Muscle of back (tissue), 13 donors: ENCODE measurements at places on chromosomes 13 and 19. TPM values are rescaled to one million over a fixed set of nuclear protein-coding genes. Genes with fewer than 3 reads are reported as not detected.
A peak's percentile ranks its signal among the peaks of the same experiment; 100 is the strongest.

The ZNF296 gene
- 1.0 TPM for polyA plus RNA-seq

The DCLK1 gene
- polyA plus RNA-seq, result 83.3 TPM

The WDR87 gene
- 0.18 TPM for polyA plus RNA-seq

The SOX1 gene
- polyA plus RNA-seq, result 0.08 TPM

The UBL5 gene
- polyA plus RNA-seq, result 213 TPM

The ABHD8 gene
- polyA plus RNA-seq, result 5.5 TPM

The ADGRE3 gene
- not detected for polyA plus RNA-seq

The RETN gene
- 1.9 TPM for polyA plus RNA-seq

The DYRK1B gene
- polyA plus RNA-seq, result 42.0 TPM

The SIAH3 gene
- 0.07 TPM for polyA plus RNA-seq

The KLK10 gene
- not detected for polyA plus RNA-seq

The SULT2A1 gene
- not detected for polyA plus RNA-seq

The HIF3A gene
- polyA plus RNA-seq, result 274 TPM

DNA sequence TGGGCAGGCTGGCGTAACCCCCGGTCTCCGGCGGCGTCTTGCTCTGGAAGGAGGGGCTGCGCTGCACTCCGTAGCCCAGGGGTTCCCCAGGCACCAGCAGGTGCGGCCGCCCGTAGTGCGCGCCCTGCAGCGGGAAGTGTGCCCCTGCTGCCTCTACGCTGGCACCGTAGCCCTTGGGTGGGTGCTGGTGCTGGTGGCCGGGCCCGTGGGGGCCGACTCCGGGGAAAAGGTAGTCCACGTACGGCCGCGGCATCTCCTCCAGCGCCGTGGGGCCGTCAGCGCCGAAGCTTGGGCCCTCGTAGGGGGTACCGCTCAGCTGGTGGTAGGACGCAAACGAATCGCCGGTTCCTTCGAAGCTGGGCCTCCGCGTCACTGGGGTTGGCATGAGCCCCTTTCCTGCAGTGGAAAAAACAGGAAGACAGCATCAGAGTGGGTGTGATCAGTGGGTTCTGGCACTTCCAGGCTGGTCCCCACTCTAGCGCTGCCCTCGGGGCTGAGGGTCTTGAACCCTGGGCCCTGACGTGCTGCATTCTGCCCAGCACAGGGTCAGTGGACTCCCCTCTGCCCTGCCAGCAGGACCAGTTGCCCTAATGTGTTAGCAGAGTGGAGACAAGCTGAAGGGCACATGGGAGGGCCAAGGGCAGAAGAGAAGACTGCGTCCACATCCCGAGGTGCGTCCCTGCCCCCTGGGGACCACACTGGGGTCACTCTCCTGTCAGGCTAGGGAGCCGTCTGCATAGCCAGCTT lies 72.3 kb downstream of the LATS2 start:
- no peak for DNase-seq

DNA sequence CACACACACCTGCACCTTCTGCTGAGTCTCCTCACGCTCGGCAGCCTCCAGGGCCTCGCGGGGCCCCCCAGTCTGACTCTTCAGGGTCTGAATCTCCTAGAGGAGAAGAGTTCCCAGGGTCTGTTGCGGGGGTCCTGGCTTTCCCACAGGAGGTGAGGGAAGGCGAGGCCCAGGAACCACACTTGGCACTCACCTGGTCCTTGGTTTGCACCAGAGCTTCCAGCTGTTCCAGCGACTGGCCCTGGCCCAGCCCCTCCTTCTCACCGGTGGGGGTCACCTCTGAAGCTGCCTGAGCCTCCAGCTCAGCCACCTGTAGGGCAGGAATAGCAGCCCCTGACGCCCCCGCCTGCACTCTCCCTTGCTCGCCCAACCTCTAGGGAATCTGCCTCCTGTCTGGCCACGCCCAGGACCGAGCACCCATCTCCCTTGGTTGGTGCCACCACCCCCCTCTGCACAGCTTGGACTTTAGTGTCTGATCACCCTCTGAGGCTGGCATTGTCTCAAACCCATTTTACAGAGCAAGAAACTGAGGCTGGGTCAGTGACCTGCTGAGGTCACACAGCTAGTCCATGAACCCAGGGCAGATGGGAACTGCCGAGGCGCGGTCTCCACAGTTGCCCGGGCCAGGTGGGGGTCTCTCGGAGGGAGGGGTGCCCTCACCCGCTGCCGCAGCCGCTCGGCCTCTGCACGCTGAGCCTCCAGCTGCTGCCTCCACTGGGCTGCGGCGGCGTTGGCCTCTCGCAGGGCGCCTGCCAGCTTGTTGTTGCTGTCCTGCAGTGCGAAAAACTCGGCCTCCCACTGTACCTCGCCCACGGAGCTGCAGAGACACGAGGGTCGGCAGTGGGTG lies 9.5 kb downstream of the HOMER3 start:
- no peak for DNase-seq

GRCh38 chr13:54165581-54166215 lies 1137.1 kb downstream of the OLFM4 start:
- DNase-seq, result no peak

- no peak for DNase-seq
Observed at GRCh38 chr19:41411968-41412265, 14.3 kb downstream of the BCKDHA start.

GRCh38 chr19:28307487-28307886 lies 905.5 kb downstream of the UQCRFS1 start:
- DNase-seq, result no peak

DNA sequence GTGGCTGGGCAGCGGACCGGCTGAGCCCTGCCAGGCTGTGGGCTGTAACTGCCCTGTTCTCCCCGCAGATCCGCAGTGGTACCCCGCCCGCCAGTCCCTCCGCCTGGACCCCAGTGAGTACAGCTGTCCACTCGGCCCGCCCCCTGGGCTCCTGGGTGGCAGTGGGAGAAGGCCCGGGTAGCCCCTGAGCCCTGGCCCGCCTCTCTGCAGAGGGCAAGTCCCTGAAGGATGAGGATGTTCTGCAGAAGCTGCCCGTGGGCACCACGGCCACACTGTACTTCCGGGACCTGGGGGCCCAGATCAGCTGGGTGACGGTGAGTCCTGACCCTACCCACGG lies 8.3 kb downstream of the NDUFB7 start:
- DNase-seq, result no peak

DNA sequence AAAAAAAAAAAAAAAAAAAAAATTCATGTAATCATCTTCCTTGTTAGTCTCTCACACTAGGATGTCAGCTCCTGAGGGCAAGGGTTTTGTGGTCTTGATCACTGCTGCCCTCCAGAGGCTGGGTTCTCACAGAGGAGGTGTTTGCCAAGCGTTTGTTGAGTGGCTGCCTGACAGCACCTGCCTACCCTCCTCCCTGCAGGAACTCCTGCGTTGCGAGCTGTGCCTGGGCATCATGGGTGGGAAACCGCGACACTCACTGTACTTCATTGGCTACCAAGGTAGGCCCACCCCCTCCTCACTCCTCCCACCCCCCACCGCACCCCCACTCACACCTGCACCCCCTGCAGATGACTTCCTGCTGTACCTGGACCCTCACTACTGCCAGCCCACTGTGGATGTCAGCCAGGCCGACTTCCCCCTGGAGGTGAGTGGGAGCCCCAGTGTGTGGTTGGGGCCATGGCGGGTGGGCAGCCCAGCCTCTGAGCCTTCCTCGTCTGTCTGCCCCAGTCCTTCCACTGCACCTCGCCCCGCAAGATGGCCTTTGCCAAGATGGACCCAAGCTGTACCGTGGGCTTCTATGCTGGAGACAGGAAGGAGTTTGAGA lies 8.1 kb downstream of the ATG4D start:
- no peak for DNase-seq

DNA sequence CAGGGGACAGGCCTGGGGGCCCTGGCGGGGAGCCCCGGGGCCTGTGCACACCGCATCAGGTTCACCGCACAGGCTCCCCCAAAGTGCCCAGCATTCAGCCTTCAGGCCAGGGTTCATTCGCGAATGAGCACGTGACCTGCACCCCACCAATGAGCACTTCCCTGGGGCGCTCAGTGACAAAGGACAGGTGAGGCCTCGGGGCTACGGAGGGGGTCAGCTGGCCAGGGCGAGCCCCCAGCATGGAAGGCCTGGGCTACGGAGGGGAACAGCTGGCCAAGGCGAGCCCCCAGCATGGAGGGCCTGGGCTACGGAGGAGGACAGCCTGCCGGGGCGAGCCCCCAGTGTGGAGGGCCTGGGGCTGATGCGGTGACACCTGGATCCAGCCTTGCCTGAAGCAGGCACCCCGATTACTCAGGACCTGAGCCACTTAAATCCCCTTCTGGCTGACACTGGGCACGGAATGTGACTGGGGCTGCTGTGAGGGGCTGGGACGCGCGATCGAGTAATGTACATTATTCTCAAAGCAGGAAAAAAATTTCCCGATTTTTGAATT lies 23.1 kb downstream of the TCF3 start:
- no peak for DNase-seq

- no peak for DNase-seq
Observed at GRCh38 chr19:5695649-5696195, 5.6 kb downstream of the RPL36 start.

DNA sequence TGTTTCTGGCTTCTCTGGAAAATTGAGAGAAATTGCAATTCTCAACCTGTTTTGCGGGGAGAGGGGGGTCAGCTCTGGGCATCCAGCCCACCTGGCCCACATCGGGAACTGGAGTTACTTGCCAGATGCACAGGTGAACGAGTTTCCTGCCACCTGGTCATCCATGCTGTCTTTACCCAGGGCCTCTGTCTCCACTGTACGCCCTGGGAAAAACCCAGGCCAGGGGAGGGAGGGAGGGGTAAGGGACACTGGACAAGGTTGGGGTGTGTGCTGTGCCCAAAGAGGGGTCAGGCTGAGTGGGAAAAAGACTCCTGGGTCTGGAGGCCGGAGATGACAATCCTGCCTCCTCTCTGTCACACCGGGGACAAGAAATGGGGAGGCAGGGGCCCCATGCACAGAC lies 307.6 kb downstream of the ZNF536 start:
- DNase-seq, result no peak

- no peak for DNase-seq
Observed at GRCh38 chr19:51600940-51601580, 29.1 kb downstream of the SIGLEC5 start.

- DNase-seq, result peak; percentile 53
Observed at GRCh38 chr19:46659151-46660007, 1.6 kb downstream of the DACT3 start.

DNA sequence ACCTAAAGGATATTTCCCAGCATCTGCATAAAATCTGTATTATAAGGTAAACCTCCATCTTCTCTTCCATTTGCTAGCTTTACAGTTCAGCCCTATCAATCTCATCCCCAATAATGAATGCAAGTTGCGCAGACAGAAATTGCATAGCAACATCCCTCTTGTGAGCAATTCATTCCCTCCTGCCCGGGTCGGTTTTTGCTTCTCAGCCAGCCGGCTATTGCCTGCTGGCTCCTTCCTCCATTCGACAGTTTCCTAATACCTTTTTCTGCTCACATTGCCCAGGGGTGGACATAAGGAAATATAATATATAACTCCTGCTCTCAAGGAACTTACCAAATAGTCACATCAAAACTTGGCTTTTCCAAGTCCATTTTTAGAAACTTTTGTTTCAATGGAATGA lies 125.2 kb downstream of the FGF9 start:
- peak; percentile 62 for DNase-seq

- no peak for DNase-seq
Observed at GRCh38 chr13:97308735-97309429, 86.7 kb downstream of the MBNL2 start.

DNA sequence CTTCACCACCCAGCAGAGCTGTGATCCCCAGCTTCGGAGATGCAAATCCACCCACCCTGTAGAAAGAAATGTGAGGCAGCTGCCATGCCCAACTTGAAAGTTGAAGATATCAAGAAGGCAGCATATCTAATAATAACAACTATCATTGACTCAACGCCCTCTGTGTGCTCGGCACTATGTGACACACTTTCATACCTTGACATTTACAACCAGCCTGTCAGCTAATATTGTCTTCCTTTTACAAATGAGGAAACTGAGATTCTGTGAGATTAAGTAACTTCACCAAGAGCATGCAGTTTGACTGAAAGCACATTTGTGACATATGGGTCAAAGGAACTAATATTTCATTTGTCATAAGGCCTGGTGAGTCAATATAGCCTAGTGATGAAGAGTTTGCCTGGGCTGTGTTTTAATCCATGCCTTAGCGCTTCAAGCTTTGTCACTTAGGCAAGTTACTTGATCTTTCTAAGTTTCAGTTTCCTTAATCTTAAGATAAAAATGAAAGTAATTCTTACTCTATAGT lies 137.0 kb downstream of the FLT1 start:
- no peak for DNase-seq

DNA sequence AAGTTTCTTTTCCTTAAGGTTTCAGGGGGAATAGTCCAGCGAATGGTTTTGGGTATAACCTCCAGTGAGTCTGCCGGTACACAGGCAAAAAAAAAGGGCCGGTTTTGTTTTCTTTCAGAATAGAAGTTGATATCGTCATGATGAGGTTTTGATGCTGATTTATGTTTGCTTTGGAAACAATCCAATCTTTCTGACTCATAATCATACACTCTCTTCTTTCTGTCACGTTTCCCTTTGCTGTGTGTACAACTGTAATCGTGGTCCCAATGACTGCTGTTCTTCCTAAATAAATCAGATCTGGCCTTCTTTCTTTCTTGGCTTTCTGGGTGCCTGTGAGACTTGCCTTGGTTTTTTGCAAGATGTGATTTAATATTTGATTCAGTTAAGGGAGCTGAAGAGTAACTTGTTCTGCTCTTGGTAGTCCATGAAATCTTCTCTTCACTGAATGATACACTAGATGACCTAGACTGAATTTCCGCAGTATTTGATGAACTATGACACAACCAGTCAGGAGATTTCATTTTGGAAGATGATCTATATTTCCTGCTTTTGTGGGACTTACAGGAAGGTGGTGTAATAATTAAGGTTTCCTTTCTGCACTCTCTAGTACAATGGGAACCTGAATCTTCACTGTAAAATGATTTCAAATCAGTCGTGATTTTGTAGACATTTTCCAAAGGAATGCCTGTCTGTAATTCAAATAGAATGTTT lies 34.9 kb upstream of the METTL21C start:
- DNase-seq, result peak; percentile 30

- DNase-seq, result no peak
Observed at GRCh38 chr13:26896986-26897668, 136.5 kb upstream of the GPR12 start.

DNA sequence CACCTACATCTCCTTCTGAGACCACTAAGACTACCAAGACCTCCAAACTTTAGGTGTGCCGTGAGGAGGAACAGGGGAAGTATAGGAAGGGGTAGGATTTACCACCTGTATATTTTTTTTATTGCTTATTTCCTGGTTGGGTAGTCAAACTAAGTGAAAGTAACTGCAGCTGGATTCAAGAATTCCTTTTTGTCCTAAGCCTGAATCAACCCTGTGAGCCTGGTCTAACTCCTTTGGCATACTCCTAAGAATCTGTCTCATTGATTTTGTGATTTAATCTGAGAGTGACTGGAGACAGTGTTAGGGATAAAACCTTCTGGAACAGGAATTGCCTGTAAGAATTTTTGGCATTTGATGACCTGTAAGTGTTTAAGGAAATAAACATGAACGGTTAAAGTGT lies 523.5 kb upstream of the MIR17HG start:
- no peak for DNase-seq

- DNase-seq, result peak; percentile 16
Observed at GRCh38 chr19:52963247-52963618, 552 bp upstream of the ZNF816 start.

- no peak for DNase-seq
Observed at GRCh38 chr13:89783221-89783755, 1564.2 kb upstream of the MIR17HG start.

GRCh38 chr19:35478794-35479677 lies 11.2 kb downstream of the KRTDAP start:
- no peak for DNase-seq
